Hepatocyte (in vitro differentiated cells): ENCODE measurements at places on chromosomes 7 and 10. TPM values are rescaled to one million over a fixed set of nuclear protein-coding genes. Genes with fewer than 3 reads are reported as not detected.

DNA sequence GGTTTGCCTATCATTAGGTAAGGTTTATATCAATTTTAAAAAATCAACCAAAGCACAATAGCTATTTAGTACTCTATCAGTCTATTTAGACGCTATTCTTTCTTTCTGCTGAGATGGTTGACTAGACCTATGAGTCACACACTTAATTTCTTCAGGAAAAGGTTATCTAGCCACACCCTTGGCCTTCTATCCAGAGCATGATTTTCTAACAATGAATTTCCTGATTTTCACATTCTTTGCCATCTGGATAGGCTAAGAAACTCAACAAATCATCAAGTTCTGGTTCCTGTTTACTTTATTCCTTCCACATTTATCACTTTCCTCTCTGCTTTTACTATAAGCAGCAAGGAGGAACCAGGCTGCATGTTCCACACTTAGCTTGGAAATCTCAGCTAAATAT, 8.1 kb downstream of the PRPS1L1 start:
- no peak overlapping the region for H3K4me3 ChIP-seq
- peaks cover 3% of the 10 kb centered on the region for H3K4me1 ChIP-seq
- no peaks in the 10 kb centered on the region for H3K27me3 ChIP-seq
- no peaks in the 10 kb centered on the region for H3K36me3 ChIP-seq
- DNase-seq: peak; percentile 21

Gene SPDYE2
- not detected in 2 replicates for total RNA-seq

- H3K27ac ChIP-seq: no peak overlapping the region
- DNase-seq: no peak
- no peaks in the 10 kb centered on the region for H3K4me1 ChIP-seq
- no peaks in the 10 kb centered on the region for H3K36me3 ChIP-seq
- peaks cover 6% of the 10 kb centered on the region for H3K27me3 ChIP-seq
- H3K4me3 ChIP-seq: no peak overlapping the region
These were observed 308.1 kb downstream of the TCERG1L start for GRCh38 chr10:131003455-131003854.

GRCh38 chr10:6721480-6721879, 141.4 kb upstream of the PRKCQ start:
- no peaks in the 10 kb centered on the region for H3K27me3 ChIP-seq
- H3K27ac ChIP-seq: peak overlapping the region; percentile 38
- no peaks in the 10 kb centered on the region for H3K36me3 ChIP-seq
- no peak overlapping the region for H3K4me3 ChIP-seq

GRCh38 chr7:23347682-23348180, 48.6 kb downstream of the MALSU1 start:
- no peak overlapping the region for H3K4me3 ChIP-seq
- H3K27ac ChIP-seq: peak overlapping the region; percentile 11
- no peaks in the 10 kb centered on the region for H3K27me3 ChIP-seq
- peaks cover 7% of the 10 kb centered on the region for H3K4me1 ChIP-seq
- H3K36me3 ChIP-seq: no peaks in the 10 kb centered on the region
- DNase-seq: no peak

Gene TRPV6
- total RNA-seq: 3.5 and 5.9 TPM in 2 replicates

GRCh38 chr10:84156768-84157167, 16.8 kb upstream of the GPR15LG start:
- H3K4me3 ChIP-seq: no peak overlapping the region
- H3K36me3 ChIP-seq: no peaks in the 10 kb centered on the region
- H3K27me3 ChIP-seq: peaks cover 3% of the 10 kb centered on the region
- H3K4me1 ChIP-seq: no peaks in the 10 kb centered on the region
- no peak overlapping the region for H3K27ac ChIP-seq
- no peak for DNase-seq

- peaks cover 29% of the 10 kb centered on the region for H3K27me3 ChIP-seq
- no peak overlapping the region for H3K4me3 ChIP-seq
- H3K4me1 ChIP-seq: no peaks in the 10 kb centered on the region
- peak; percentile 69 for DNase-seq
These were observed 92.7 kb upstream of the GPR26 start for GRCh38 chr10:123573236-123574108.

DNA sequence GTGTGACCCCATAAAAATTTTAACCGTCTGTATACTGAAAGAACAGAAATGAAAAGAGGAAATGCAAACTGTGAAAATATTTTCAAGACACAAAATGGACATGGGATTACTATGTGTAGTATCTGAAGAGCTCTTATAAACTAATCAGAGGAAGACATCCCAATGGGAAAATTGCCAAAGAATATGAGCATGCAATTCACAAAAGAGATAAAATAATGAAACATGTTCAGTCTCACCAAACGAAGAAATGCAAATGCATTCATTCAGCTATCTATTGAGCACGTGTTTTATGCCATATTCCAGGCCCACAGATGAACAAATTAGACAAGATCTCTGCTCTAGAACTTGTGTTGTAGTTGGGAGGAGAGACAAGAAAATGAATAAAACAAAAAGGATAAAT, 63.2 kb downstream of the NHLRC2 start:
- H3K4me1 ChIP-seq: peaks cover 12% of the 10 kb centered on the region
- H3K4me3 ChIP-seq: no peak overlapping the region
- H3K27me3 ChIP-seq: no peaks in the 10 kb centered on the region
- H3K36me3 ChIP-seq: no peaks in the 10 kb centered on the region
- no peak for DNase-seq

DNA sequence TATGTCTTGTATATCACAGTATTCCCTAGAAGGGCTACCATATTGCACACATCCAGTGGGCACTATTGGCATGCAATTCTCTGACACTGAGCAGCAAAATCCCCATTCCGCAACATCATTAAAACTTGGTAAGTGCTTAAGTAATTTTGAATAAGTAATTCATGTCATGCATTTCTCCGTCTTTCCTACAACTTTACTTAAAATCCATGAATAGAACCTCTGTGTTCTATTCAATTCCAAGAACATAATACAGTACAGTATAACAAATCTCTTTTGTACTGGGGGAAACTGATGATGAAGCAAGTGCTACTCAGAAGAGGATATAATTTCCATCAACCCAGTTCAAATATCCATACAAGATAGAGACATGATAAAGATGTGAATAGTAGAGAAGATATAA, 80.9 kb upstream of the SEMA3C start:
- no peaks in the 10 kb centered on the region for H3K27me3 ChIP-seq
- no peak for DNase-seq
- H3K36me3 ChIP-seq: no peaks in the 10 kb centered on the region
- H3K27ac ChIP-seq: no peak overlapping the region
- H3K4me1 ChIP-seq: no peaks in the 10 kb centered on the region
- no peak overlapping the region for H3K4me3 ChIP-seq

- no peaks in the 10 kb centered on the region for H3K4me1 ChIP-seq
- H3K4me3 ChIP-seq: no peak overlapping the region
- no peak overlapping the region for H3K27ac ChIP-seq
- DNase-seq: no peak
- no peaks in the 10 kb centered on the region for H3K36me3 ChIP-seq
These were observed 372.4 kb upstream of the VWC2 start for GRCh38 chr7:49400891-49401550.

- H3K36me3 ChIP-seq: no peaks in the 10 kb centered on the region
- DNase-seq: no peak
- no peak overlapping the region for H3K4me3 ChIP-seq
- H3K27me3 ChIP-seq: peaks cover 14% of the 10 kb centered on the region
- H3K4me1 ChIP-seq: peaks cover 22% of the 10 kb centered on the region
- no peak overlapping the region for H3K27ac ChIP-seq
These were observed 59.7 kb downstream of the CAMK2B start for GRCh38 chr7:44265728-44266127.

DNA sequence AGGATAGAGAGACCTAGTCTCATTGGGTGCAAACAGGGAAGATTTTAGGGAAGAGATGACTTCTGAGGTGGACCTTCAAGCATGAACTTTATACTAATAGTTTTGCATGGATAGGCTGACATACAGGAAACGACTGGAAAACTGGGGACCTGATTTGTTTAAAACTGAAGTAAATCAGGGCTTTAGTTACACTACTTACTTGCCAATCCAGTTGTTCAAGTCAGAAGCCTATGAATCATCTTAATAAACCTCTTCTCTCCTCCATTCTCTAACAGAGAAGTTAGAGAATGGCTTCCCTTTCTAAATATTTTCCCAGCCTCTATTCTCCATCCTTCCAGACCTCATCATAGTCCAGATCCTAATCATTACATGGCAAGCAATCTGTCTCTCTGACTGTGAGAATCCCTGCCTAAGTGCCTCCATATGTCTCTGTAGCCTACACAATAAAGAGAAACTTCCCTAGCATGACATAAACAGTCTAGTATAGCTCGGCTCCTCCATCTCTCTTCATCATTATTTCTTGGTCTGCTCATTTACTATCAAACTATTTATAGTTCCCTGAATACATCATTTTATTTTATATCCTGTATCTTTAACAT, 55.8 kb downstream of the PRKG1 start:
- H3K4me1 ChIP-seq: no peaks in the 10 kb centered on the region
- H3K27me3 ChIP-seq: no peaks in the 10 kb centered on the region
- H3K4me3 ChIP-seq: no peak overlapping the region
- no peak overlapping the region for H3K27ac ChIP-seq

GRCh38 chr10:92239151-92239599, 51.7 kb downstream of the CPEB3 start:
- H3K4me3 ChIP-seq: peak overlapping the region; percentile 68
- H3K4me1 ChIP-seq: peaks cover 9% of the 10 kb centered on the region
- DNase-seq: no peak

DNA sequence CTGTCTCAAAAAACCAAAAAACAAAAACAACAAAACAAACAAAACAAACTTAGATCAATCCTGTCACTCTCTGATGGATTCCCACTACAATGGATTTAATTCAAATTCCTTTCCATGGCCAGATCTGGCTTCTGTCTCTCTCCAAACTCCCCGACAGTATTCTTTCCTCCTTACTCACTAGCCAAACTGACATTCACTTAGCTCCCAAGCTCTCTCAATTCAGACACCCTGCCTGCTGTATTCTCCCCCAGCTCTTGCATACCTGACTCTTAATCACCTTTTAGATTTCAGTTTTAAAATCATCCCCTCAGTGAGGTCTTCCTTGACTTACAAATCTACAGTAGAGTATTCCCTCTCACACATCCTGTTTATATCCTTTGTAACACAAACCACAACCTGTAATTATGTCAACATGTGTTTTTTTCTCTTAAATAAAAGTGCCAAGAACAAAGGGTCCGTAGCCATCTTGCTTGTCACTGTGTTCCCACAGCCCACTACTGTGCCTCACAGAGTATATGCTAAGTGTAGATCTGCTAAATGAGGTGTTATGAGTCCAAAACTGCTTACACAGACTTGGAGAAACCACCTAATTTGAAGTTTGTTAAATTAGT, 14.4 kb downstream of the HERPUD2 start:
- DNase-seq: no peak
- H3K36me3 ChIP-seq: no peaks in the 10 kb centered on the region
- H3K4me1 ChIP-seq: no peaks in the 10 kb centered on the region

DNA sequence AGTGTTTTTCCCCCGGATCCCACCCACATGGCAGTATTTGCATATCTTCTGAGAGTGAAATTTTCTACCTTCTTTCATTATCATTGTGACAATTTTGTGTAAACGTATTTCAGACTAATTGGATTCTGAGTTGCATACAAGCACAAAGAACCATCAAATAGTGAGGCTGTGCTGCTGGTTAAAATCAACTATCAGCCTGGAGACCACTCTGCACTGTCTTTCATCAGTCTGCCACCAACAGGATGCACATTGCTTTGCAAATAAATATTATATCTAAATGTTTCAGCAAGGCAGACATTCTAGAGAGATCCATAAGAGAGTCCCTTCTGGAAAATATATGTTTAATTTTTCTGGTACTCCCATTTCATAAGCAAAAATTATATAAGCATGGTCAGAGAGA, 851.8 kb downstream of the XPNPEP1 start:
- H3K27ac ChIP-seq: no peak overlapping the region
- no peaks in the 10 kb centered on the region for H3K27me3 ChIP-seq
- no peaks in the 10 kb centered on the region for H3K4me1 ChIP-seq

DNA sequence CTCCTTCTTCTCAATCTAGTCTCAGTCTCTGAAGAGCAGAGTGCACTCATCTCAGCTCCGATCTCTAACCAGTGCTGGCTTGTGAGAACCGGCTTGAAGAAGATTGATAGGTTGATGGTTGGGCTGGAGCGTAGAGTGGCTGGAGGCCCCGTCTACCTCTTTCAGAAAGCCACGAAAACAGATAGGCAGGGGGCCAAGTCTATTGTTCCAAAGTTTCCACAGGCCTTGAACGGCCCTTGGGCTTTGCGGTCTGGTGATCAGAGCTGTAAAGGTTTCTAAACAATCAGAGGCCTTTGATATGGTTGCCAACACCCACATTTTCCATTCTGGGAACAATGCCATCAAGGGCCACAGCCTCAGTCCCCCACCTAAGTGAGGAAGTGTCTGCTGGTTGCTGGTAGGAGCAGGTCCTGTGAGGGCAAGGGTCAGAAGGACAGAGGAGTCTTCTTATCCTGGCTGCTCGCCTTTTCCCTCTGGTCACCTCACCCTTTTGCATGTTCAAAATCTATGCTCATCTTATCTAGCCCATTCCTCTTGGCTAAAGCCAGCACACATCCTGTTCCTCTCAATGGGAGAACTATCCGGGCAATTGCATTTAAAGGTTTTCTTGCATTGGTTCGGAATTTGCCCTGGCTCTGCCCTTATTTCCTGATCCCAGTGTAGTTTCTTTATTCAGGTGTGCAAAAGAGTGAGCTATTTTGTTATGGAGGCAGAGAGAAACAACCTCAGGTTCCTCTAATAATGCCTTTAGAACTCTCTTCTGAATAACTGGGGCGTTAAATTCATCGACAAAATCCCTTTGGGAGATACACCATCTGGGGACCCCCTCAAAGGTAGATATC, 70.3 kb upstream of the KMT2E start:
- no peaks in the 10 kb centered on the region for H3K27me3 ChIP-seq
- peak; percentile 73 for DNase-seq
- peaks cover 14% of the 10 kb centered on the region for H3K4me1 ChIP-seq
- no peaks in the 10 kb centered on the region for H3K36me3 ChIP-seq

Gene TEX47
- total RNA-seq: not detected in 2 replicates

Gene MYPN
- total RNA-seq: not detected in 2 replicates

Gene RPP30
- 33.1 and 33.4 TPM in 2 replicates for total RNA-seq

DNA sequence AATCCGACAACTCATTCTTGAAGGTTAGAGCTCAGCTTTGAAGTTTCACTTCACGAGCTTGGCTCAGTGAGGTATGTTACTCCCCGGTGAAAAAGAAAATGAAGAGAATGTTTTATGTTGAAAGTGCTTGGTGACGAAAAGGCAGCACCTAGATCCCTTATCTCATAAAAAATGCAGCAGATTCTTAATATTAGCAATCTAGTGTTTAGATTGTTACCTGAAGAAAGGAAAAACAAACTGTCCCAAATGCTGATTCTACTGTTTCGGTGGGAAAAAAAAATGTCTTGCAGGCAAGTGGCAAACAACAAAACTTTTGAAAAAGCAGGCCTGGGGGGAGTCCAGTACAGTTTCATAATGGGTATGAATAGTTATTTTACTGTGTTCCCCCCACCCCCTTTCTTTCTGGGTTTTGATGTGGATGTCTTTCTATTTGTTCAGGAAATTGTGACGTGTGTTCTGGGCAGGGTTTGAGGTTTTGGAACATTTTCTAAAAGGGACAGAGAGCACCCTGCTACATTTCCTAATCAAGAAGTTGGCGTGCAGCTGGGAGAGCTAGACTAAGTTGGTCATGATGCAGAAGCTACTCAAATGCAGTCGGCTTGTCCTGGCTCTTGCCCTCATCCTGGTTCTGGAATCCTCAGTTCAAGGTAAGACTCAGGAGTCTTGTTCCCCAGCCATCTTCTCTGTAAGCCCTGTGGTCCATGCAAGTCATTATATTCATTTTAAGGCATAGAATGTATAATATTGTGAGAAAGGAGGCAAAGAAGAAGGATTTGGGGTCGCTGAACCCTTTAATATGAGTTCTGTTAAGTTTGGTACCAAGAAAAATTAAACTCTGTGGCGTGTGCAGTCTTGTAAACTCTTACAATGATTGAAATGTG, at the start of gene SRGN:
TSS of gene SRGN (plus strand) at position 514 of the 881 bp plus-strand sequence. CDS start at position 569, 55 bp downstream.
- no peak for DNase-seq
- no peaks in the 10 kb centered on the region for H3K36me3 ChIP-seq
- H3K27me3 ChIP-seq: no peaks in the 10 kb centered on the region
- H3K4me1 ChIP-seq: no peaks in the 10 kb centered on the region
- H3K27ac ChIP-seq: no peak within 1 kb of the TSS

Gene ELMO1
- 15.3 and 28.7 TPM in 2 replicates for total RNA-seq
